ENCODE measurements at places on chromosomes 7 and 10.
A peak's percentile ranks its signal among the peaks of the same experiment; 100 is the strongest.

DNA sequence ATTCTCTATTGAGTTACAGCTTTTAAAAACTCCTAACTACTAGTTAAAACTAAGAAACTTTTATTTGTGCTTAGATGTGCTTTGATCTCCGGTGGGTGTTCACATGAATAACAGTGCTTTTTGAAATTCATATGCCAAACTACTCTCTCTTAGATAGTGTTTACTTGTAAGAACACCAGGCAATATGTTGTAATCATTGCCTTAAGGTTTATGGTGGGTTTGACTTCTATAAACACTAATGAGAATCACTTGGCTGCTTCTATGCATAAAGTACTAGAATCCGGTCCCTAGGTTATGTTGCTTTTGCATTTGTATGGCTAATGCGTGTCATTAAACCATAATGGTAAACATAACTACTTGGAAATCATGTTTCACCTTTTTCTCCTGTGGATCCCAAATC, 203.9 kb upstream of the VSTM2A start:
- no peak for DNase-seq

DNA sequence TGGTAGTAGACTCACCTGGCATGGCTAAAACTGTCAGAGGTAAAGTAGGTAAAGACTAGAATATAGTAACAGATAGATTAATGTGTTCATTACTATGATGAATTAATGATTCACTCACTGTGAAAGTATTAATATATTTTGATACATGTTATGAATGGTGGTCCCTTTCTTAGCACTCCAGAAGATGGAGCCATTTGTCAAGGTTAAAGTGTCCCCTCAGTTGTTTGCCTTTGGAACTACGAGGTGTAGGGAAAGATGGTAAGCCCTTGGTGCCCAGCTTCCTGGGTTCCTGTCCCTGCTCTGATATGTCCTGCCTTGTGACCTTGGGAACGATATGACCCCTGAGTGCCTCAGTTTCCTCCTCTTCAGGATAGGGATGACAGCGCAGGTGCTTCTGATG, 49.4 kb downstream of the HTRA1 start:
- DNase-seq: no peak

DNA sequence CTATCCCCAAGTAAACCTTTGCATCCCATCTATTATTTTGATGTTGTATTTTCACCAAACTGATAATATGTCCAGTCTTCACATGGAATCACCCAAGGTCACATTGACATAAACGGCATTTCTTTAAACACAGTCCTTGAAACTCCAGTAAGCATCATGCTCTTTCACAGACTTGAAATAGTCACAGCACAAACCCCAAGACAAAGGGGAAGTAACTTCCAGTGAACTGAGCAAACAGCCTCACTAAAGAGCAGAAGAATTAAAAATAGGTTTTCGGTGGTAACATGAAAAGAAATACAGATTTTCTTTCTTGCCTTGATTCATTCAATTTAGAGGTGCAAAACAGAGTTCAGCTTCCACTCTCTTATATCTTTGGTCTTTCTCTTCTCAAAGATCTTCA, 253.7 kb downstream of the SFMBT2 start:
- DNase-seq: no peak

DNA sequence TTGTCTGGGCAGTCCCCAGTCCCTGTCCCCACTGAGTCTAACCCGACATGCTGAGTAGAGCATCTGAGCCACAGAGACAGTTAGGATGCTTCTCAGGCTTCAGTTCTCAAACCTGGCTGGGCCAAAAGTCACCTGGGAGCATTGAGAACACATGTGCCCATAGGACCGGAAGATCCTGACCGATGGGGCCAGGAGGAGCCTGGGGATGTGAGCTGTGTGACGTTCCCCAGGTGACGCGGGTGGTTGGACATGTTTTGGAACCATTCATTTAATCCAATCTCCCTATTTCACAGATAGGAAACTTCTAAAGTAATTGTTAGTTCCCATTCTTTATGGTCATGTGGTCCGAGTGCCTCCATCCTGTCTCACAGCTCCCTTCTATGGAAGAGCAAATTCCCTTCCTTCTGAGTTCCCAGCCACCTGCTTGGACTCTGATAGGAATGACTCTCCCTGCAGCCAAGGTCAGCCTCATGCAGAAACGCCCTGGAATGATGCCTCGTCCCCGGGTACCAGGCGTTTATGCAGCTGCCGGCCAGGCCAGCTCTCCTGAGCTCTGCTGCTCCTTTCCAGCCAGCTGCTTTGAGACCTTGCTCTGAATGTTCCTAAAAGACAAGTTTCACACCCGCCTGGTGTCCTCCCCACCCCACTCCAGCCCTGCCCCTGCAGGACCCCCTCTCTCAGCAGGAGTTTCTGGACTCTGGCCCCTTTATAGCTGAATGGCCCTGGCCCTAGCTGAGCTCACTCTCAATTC, 166.5 kb upstream of the RHEB start:
- DNase-seq: no peak

DNA sequence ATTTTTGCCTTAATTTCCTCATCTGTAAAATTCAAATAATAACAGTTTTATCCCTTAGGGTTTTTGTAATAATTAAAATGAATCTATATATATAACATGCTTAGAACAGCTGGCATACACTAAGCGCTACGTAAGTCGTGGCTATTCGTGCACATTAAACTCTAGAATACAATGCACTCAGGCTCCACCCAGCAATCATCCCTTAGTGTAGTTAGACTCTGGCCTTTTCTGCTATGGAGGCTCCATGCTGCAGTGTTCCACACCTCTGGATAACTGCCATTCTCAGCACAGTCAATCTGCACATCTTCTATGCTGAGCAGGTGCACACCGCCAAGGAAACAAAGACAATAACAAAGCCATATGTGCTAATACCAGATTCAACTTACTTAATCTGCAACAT, 92.9 kb downstream of the IPMK start:
- no peak for DNase-seq

DNA sequence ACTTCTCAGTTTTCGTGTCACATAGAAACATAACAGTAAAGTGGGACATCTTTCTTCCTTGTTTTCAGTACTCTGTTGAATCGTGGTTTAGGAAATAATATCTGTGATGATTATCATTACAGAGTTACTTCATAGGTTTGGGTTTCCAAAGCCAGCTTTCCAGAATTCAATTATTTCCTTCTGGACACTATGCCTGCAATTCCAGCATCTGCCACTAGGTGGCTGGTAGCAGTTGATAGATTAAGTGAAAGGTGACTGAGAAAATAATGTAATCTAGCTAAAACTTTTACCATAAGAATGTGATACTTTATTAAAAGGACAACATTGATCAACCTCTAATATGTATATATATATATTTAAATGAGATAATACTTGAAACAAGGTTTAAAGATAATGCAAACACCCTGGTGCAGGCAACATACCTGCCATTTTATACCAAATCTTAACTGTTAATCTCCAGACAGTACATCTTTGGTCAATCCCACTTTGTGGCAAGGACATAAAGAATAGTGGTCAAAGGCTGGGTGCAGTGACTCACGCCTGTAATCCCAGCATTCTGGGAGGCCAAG, 102.6 kb downstream of the SH3PXD2A start:
- DNase-seq: peak; percentile 23

- no peak for DNase-seq
Measured at GRCh38 chr7:954330-955238, at the start of gene ADAP1. Gene ADAP1 (minus strand): TSS chr7:954680. CDS start chr7:954477, 203 bp downstream.

- DNase-seq: no peak
Measured at GRCh38 chr10:58465629-58466028, 47.0 kb upstream of the BICC1 start.

DNA sequence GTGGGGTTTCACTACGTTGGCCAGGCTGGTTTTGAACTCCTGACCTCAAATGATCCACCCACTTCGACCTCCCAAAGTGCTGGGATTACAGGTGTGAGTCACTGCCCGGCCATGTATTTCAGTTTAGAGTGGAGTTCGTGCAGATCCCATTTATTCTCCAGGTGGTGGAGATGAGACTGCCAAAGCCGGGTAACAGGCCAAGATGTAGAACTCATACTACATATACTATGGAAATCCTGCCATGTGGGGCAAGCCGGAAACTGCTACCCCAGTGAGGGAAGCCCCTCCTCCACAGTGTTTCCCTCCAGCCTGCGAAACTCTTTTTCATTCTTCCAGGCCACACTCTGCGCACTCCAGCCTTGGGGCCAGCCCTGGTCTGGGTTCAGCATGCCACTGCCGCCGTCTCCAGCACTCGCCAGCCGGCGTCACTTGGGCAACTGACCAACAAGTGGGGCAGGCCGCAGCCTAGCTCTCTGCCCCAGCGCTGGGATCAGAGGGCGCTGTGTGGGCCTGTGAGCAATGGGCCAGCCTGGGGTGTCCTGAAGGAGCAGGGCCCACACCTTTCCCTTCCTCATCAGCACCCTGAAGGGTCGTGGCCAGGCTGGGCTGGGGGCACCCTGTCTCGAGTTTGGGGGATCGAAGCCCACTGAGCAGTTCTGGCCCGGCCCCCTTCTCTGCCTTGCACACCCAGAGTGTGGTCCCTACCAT, 122.0 kb downstream of the TRRAP start:
- no peak for DNase-seq

- no peak for DNase-seq
Measured at GRCh38 chr7:87027900-87028299, 31.6 kb downstream of the ELAPOR2 start.

- DNase-seq: no peak
Measured at GRCh38 chr7:102874166-102874829, 38.5 kb upstream of the LRRC17 start.

DNA sequence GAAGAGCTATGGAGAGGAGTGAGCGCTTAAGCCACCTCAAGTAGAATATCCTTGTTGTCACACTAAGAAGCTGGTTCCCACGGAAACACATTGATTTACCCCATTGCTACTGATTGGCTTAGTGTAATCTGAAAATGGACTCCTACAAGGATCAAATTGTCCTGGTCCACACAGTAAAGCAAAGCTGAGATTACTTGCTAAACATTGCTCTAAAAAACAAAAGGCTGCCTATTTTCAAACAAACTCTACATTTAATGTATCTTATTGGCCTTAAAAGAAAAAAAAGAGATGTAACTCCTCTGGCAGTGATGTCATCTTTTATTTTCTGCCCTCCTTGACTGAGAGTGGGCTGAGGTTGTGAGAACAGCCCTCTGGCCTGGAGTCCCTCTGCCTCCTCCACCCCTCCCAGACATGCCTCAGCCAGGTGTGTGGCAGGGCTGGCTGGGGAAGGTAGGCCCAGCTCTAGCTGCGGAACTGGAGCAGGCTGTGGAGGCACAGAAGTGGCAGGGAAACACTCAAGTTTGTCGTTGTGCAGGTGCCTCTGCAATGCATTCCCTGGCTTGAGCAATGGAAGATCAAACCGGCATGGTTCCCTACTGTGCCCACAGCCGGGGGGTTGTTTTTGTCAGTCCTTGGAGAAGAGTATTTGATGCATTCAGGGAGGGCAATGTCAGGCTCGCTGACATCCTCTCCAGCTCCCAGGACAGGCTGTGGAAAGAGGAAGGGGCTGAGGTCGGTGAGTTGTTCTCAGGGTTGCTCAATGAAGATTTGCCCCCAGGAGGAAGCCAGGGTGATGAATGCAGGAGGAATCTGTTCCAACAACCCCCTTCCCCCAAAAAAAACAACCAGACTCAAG, 9.1 kb downstream of the KLF6 start:
- no peak for DNase-seq

DNA sequence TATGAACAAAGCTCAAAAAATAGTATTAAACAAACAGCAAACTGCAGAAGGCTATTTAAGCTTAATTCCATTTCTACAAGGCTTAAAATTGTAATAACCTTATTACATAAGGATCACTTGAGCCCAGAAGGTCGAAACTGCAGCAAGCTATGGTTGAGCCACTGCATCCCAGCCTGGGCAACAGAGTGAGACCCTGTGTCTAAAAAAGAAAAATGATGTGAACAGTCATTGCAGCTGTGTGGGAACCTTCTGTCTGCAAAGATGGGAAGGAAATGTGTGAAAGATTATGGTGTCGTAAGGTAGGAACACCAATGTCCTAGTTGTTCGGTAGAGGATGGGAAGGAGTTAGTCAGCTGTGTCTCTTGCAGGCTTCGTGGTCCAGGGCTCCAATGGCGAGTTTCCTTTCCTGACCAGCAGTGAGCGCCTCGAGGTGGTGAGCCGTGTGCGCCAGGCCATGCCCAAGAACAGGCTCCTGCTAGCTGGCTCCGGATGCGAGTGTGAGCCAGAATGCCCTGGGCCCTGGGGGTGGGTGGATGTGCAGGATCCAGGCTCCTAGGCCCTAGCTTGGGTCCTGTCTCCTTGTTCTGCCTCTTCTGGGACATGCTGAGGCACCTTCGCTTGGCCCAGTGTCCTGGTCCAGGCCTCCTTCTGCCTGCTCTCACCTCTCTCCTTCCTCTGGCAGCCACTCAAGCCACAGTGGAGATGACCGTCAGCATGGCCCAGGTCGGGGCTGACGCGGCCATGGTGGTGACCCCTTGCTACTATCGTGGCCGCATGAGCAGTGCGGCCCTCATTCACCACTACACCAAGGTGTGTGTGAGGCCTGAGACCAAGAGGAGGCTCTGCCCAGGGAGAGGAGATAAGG, 9.1 kb downstream of the C10orf62 start:
- no peak for DNase-seq

- DNase-seq: no peak
Measured at GRCh38 chr10:74337330-74338016, 186.5 kb downstream of the ADK start.

GRCh38 chr10:65348637-65349036, 1577.2 kb upstream of the LRRTM3 start:
- DNase-seq: no peak

DNA sequence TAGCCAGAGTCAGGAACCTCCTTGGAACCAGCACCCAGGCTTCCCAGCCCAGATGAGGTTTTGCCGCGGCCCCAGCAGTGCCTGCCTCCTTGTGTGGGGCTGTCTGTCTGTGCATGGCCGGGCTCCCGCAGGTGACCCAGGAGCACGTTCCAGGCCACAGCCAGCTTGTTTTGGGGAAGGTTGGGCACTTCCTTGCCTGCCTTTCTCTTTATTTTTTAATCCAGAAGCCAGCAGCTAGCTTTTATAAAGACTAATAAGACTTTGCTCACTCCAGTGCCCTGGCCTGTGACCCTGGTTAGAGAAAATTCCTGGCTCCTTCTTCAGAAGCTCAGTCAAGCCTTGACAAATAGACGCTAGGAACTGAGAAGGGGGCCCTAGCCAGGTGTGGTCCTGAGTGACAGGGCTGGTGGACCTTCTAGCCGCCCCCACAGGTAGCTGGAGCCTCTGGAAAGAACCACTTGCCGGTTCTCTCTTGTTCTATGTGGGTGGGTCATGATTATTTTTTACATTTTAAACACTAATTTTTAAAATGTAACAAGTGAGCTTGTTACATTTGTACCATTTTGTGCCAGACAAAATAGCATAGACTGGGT, 837 bp downstream of the SLC29A3 start:
- no peak for DNase-seq

All from T-helper 1 cell (primary cell).